Effector memory CD4-positive, alpha-beta T cell (primary cell): ENCODE measurements at places on chromosomes 16 and 17.
A peak's percentile ranks its signal among the peaks of the same experiment; 100 is the strongest.

DNA sequence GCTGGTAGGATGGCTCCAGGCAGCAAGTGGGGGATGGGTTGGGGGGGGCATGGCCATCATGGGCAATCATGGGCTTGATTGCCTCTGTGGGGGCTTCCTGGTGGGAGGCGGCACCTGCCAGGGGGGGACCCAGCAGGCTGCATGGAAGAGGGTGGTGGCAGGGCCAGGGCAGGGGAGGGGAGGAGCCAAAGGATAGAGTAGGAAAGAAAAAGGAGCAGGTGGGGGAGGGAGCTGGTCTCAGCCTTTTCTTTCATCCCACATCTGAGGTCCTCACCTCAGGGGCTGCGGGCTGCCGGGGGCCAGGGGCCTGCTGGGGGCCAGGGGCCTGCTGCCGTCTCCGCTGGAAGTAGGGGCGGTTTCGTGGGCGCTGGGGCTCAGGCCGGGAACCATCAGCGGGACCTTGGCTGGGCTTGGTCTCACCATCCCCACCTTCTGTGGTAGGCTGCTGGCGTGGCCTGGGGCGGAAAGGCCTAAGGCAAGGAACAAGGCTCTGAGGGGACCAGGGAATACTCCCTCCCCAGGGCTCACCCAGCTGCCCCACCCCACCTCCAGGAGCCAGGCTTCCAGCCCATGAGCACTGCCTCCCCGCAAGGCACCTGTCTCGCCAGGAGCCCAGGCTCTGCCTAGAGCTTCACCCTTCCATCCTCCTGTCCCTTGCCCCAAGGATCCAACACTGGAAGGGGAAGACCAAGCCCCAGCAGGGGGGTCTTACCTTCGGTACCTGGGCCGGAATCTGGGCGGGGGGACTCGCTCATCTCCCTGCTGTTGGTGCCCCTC lies 5.0 kb downstream of the YBX2 start:
- no peak for DNase-seq

DNA sequence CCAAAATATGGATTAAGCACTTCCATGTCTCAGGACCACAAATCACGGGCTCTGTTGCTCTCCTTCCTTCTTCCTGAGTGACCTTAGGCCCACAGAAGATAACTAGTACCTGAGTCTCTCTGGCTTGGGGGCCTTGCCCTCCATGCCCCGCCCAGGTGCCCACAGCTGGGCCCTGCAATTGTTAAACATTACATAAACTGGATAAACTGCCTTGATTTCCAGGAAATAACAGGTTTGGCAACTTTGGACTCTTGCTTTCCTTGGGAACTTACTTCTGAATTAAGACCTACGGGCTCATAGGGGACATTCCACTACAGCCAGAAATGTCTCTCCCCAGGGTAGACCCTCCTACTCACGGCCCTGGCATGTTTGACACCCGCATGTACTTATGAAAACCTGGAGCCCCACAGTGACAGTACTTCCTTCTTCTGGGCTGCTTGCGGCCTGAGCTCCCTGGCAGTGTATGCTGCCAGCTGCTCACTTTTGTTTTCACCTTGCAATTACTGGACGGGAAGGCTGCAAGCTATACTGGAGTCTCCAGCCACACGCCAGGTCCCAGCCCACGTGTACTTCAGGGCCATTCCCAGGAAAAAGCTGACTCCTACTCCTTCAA lies 2.3 kb upstream of the UBALD2 start:
- no peak for DNase-seq

DNA sequence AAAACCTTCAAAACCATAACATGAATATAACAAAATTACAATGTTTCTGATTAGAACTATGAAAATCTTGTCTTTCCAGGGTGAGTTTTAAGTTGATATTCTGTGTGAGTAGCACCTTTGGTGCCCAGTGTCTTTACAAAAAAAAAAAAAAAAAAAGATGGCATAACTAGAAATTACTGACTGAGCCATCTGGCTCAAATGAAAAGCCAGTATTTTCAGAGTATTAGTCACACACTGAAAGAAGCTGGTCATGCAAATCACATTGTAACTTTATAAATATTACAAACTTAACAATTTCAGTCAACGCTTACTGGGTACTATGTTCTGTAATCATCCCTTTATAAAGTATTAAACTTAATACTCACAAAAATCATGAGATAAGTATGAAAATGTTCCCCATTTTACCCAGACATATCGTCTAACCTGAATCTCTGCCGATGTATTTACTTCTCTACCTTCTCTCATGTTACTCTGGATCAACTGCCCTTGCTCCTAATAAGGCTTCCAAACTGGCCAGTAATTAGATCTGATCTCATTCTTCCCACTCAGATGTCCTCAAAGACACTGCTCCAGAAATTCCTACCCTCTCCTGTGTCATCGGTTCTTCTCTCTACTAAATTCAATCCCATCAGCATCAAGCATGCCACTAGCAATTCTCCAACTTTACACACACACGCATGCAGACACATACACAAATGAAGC lies 25.4 kb downstream of the UBE2G1 start:
- DNase-seq: no peak

- DNase-seq: no peak
These were observed 656.2 kb downstream of the KCNJ2 start for GRCh38 chr17:70825321-70826125.

- no peak for DNase-seq
These were observed 44.9 kb upstream of the CNEP1R1 start for GRCh38 chr16:49980166-49980565.

DNA sequence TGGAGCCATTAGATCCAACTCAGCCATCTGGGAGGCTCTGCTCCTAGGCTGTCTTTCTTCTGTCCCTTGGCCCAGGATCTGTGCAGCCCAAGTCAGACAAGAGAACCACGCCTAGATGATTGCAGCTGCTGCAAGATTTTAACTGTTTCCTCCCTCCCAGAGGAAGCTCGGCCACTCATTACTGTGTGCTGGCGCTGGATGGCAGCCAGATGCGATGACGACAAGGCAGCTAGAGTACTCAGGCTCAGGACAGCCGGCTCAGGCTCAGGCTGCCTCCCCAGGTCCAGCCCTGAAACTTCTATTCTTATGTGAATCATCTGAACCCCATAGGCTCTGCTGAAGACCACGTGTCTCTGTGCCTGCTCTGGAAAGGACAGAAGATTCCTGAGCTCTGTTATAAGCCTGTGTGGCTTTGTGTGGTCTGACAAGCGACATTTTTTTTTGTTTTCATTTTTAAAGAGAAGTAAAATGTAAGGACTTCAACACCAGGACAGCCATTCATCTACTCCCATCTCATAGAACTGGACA lies 32.1 kb upstream of the FBXW10B start:
- peak; percentile 2 for DNase-seq

- no peak for DNase-seq
These were observed 21.1 kb downstream of the KNOP1 start for GRCh38 chr16:19696961-19697360.

DNA sequence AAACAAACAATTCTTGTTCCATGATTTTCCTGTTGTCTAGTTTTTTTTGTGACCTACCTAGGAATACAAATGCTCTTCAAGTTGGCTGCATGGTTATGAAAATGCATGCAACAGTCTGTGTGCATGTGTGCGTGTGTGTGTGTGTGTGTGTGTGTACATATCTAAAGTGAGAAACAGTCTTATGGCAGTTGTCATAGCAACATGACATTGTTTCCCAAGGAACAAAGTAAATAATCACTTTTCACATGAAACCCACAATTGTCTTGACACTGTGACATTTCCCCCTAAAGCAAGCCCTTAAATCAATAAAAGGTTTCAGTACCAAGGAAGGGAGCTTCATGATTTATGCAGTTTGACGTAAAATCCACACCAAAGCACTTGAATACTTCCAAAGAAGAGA lies 758.4 kb downstream of the CDH8 start:
- no peak for DNase-seq

GRCh38 chr17:81858170-81858966 lies 2.0 kb downstream of the P4HB start:
- no peak for DNase-seq

DNA sequence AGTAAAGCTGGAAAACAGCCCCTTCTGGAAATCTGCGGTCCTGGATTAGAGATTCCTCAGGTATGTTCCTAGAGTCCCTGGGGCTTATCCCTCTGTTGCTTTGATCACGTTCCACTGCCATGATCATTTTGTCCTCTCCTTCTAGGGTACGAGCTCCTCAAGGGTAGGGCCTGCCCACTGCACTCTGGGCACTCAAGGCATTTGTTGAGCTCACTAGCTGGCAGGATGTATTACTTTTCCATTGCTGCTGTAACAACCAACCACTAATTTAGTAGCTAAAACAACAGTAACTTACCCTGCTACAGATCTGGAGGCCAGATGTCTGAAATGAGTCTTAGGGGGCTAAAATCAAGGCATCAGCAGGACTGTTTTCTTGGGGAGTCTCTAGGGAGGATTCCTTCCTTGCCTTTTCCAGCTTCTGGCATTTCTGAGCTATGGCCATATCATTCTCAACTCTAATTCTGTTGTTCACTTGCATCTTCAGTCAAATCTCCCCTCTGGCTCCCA lies 65.7 kb downstream of the ARSG start:
- DNase-seq: no peak

GRCh38 chr17:8062807-8063483 lies 24.1 kb downstream of the ALOX15B start:
- DNase-seq: no peak

DNA sequence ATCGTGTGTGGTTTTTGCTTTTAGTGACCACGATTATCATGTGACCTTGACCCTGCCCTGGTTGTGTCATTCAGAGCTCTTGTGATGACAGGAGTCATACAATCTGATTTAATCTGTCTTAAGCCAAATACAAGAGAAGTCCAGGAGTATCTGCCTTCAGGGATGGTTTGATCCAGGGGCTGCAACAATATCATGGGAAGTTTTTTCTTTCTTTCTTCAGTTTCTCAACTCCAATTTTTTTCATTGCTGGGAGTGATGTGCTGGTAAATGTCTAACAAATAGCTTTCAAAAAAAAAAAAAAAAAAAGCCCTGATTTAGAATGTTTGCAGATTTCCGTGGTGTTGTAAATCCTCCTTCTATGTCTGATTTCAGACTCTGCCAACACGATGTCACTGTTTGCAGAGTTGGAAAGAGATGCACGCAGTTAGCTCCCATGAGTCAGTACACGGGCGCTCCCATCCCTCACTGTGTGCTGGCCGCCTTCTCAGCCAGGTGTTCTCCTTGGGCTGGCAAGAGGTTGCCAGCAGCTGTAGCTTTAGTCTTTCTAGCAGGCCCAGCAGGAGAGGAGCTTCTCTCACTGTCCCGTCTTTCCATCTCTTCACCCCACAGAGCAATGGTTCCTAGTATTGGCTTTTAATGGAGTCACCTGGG lies 229.7 kb downstream of the SNX29 start:
- DNase-seq: no peak

DNA sequence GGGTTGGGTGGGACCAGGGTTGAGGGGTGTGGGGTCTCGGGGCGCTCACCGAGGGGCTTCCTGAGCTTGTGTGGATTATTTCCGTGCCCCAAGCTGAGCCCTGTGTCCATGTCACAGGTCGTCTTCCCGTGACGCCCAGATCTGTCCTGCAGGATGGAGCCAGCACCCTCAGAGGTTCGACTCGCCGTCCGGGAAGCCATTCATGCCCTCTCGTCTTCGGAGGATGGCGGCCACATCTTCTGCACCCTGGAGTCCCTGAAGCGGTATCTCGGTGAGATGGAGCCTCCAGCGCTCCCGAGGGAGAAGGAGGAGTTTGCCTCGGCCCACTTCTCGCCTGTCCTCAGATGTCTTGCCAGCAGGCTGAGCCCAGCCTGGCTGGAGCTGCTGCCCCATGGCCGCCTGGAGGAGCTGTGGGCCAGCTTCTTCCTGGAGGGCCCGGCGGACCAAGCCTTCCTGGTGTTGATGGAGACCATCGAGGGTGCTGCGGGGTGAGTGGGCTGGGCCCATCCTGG lies 1.0 kb downstream of the TELO2 start:
- no peak for DNase-seq

DNA sequence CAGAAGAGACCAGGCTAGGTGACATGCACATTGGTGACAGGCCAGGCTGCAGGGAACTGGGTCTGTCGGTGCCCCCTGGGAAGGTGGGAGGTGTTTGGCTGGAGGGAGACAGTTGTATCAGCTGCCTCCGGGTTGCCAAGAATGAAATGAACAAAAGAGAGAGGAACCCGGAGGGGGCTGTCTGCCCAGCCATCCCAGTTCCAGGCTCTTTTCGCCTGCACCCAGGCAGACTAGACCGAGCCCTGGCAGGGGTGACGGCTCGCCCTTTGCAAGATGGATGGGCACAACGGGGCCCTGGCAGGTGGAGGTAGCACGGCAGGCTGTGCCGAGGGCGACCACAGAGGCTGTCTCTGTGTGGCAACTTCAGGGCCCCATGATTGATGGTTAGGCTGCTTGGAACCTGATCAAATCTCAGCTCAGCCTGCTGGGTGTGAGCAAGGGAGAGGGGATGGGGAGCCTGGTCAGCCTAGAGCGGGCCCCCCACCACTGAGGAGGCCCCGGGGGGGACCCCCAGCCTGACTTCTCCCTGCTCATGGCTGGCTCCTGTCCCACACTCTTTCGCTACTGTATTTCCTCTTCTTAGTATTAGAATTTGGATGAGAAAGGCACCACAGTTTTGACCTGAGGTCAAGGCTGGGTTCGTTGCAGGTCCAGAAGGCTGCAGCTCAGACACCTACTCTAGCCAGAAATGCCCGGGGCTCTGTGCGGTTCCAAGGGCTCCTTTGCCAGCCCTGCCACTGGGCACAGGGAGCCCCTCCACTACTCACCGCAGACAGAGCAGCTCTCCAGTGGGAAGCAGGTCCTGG lies 118.9 kb upstream of the CHMP6 start:
- no peak for DNase-seq

DNA sequence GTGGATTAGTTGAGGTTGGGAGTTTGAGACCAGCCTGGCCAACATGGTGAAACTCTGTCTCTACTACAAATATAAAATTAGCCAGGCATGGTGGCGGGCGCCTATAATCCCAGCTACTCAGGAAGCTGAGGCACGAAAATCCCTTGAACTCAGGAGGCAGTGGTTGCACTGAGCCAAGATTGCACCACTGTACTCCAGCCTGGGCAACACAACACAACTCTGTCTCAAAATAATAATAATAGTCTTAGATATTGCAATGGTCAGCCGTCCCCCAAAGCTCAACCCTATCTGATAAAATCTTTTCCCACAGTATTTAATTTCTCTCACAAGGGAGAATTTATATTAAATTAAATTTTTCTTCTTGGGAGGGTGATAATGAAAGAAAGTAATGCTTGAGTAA lies 169.6 kb downstream of the XYLT1 start:
- DNase-seq: no peak

GRCh38 chr17:68484458-68484857 lies 27.2 kb upstream of the WIPI1 start:
- no peak for DNase-seq

DNA sequence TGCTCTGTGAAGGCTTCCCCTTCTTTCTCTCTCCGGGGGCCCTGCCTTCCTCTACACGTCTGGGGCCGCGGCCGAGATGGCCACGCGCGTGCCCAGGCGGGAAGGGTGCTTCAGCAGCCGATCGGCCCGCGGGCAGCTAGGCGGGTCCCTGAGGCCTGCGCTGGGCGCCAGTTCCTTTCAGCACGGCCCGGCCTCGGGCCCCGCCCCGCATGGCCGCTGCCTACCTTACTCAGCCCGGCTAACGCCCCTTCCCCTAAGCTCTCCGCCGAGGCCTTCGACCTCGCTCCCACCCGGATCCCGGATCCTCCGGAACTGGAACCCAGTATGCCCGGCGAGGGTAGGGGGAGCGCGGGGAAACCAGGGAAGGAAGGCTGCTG lies 335 bp downstream of the TMEM11 start:
- no peak for DNase-seq

- DNase-seq: no peak
These were observed 14.6 kb downstream of the COTL1 start for GRCh38 chr16:84603140-84603816.

GRCh38 chr17:40531051-40531991 lies 29.9 kb upstream of the TNS4 start:
- peak; percentile 39 for DNase-seq
